ENCODE measurements at places on chromosomes 16 and 17.

- DNase-seq: no peak
These were observed 7.7 kb downstream of the ST6GALNAC1 start for GRCh38 chr17:76635659-76636360.

GRCh38 chr16:72442385-72443158, 270.6 kb upstream of the PMFBP1 start:
- DNase-seq: no peak

- DNase-seq: no peak
These were observed 43.2 kb downstream of the ABCC12 start for GRCh38 chr16:48112600-48112999.

DNA sequence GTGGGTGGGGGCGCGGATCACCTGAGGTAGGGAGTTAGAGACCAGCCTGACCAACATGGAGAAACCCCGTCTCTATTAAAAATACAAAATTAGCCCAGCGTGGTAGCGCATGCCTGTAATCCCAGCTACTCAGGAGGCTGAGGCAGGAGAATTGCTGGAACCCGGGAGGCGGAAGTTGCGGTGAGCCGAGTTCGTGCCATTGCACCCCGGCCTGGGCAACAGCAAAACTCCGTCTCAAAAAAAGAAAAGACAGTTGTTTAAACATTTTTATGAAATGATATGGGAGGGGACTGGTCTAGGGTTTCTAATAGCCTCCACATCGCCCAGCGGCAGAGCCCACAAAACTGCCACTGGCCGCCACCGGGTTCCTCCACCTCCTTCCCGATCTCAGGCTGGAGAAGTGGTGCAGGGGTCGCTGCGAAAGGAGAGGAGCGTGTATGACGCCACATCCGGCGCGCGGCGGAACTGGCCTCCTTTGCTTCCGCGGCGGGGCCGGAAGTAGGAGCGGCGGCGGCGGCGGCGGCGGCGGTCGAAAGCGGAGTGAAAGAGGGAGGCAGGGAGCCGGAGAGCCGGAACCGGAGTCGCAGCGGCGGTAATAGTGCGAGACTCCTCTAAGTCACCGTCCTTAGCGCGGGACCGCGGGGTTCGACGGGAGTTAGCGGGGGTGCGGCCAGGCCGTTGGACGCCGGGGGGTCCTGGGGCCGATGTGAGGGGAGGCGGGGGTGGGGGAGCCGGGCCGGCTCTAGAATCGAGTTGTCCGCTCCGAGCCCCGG, at the start of gene PPP4C:
Gene PPP4C, plus strand, starts transcription at position 492 of the 773 bp plus-strand sequence. CDS start 384 bp downstream, outside the sequence.
- peak; percentile 96 for DNase-seq

DNA sequence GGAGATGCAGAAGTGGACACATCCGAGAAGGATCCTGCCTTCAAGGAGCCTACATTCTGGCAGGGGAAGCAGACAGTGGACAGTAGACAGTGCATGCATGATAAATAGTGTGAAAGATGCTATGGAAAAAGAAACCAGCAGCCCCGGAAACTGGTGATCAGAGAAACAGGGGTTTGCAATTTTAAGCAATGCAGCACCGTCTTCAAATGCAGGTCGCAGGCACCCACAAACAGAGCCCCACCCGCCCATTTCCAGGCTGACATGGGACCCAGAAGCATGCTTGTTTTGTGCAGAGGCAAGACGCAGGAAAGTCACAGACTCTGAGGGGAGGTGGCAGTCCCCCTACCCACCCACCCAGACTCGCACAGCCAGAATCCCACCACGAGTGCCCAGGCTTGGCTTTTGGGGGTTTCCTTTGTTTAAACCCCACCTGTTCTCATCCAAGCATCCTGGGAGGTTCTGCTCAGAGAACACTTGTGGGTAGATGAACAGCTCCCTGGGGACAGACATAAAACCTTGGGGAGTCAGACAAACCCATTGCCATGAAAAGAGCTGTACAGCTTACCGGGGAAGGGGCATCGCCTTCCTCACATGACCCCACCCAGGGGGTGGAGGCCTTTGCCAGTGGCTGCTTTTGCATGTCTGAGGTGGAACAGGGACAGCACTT, 114.3 kb downstream of the MGAT5B start:
- DNase-seq: no peak

GRCh38 chr17:68184816-68185436, 62.9 kb upstream of the AMZ2 start:
- DNase-seq: peak; percentile 75

DNA sequence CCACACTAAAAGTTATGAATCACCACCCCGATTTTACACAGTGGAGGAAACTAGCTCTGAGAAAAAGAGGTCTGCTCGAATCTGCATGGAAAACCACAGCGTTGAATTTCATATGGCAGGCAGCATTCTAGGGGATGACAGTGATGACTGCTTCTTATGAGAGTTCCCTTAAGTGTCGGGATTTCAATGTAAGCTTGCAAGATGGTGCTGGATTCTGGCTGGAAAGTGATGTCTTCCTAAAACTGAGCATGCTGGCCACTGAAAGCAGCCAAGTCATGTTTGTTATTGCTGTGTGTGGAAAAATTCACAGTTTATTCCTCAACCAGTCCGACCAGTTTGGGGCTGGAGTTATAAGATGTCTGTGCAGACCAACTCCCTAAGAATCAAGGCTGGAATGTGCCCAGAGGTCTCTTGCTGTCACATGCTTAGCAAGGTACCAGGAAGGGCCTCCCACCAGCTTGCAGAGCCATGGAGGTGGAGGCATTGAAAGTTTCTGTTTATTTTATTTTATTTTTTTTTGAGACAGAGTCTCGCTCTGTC, 37.2 kb upstream of the GAN start:
- no peak for DNase-seq

DNA sequence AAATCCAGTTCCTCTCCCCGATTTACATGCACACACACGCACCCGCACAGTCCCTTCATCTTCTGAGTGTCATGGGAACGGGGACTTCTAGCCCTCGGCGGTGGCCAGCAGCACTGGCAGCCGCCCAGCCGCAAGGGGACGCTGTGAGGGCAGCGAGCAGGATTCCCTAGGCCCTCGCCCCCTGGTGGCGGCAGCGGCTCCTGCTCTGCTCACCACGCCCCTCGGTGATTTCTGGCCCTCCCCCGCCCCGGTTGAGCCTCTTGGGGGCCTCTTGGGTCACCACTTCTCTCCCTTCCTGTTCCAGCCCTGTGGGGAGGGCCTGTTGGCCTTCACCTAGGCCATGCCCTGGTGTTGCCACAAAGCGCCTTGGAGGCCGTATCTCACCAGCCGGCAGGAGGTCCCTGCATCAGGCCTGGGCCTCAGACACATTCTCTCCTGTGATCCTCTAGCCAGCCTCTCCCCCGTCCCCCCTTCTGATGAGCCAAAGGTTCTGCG, 75.2 kb upstream of the KSR1 start:
- DNase-seq: peak; percentile 81

DNA sequence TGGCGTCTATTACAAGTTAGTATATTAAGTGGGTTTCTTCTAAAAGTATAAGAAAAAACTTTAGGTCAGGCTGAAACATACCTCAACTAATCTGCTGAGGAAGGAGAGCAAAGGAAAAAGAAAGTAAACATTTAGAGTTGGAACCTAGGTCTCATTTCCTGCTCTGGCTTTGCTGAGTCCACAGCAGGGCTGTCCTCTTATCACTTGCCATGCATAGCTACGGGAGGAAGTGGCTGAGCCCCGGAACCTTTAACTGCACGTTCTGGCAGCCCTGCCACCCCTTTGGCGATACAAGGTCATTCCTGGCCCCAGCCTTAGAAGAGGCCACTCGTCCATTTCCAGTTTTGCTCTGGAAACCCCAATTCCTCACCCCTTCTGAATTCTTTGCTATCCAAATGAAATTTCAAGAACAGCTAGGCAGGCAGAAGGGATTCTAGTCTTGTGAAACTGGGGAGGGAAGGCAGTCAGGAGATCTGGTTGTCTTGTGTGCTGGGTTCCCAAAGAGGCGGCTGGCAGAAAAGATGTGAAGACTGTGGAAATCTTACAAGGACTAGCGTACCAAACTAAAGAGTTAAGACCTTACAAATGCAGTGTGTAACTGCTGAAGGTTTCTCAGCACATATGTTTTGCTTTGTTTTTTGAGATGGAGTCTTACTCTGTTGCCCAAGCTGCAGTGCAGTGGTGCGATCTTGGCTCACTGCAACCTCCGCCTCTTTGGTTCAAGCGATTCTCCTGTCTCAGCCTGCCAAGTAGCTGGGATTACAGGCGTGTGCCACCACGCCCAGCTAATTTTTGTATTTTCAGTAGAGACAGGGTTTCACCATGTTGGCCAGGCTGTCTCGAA, 19.1 kb downstream of the WIPI1 start:
- peak; percentile 43 for DNase-seq

GRCh38 chr17:2862197-2862596, 66.0 kb downstream of the RAP1GAP2 start:
- no peak for DNase-seq

- DNase-seq: no peak
These were observed 628.2 kb upstream of the RBFOX1 start for GRCh38 chr16:6704306-6704930.

DNA sequence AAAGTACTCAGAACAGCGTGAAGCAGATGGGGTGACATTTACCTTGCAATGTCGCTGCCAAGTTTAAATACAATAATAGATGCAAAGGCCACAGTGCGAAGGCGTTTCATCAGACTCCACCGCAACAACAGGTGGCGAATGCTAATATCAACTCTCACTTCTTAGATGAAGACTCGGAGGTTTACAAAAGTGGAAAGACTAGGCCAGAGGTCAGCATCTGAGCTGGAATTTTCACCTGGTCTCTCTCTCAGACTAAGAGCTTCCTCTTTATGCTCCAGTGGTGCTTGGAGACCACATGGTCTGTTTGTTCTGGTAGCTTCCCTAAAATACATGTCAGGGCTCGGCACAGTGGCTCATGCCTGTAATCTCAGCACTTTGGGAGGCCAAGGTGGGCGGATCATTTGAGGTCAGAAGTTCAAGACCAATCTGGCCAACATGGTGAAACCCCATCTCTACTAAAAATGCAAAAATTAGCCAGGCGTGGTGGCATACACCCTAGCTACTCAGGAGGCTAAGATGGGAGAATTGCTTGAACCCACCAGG, 169.1 kb downstream of the XYLT1 start:
- DNase-seq: peak; percentile 76

DNA sequence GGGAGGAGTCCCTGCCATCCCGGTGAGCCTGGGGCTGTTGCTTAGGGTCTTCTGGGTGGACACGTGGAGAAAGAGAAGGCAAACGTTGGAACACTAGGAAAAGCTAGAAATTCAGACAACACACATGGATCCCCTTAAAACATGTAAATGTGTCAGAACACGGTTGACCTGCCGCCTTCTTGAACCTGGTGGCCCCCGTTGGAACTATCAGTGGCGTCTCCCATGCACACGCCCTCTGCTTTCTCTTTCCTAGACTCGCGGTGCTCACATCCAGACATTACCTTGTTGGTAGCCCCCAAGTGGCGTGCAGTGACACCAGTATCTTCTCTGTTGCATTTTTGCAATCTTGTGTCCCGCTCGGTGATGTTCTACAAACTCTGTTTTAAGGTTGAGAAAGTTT, 18.6 kb downstream of the CIBAR2 start:
- DNase-seq: no peak

GRCh38 chr17:48610282-48611211, at the start of gene HOXB7:
HOXB7 (minus strand) TSS chr17:48611017; CDS start chr17:48610918, 99 bp downstream.
- DNase-seq: peak; percentile 89

DNA sequence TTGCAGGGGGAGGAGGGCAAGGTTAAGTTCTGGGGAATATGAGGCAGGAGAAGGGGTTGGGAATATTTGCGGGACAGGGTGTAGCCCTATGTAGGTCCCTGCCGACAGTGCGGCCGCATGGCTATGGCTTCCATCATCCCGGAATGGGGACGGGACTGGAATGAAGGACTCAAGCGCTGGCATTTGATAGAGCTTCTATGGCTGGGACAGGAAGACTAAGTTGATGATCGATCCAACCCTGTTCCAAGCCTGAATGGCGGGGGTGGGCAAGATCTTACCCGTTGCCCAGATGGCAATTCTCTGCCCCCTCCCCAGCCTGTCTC, 47.1 kb downstream of the SRCIN1 start:
- no peak for DNase-seq

- DNase-seq: no peak
These were observed 65.2 kb downstream of the TNFRSF13B start for GRCh38 chr17:16906680-16907079.

DNA sequence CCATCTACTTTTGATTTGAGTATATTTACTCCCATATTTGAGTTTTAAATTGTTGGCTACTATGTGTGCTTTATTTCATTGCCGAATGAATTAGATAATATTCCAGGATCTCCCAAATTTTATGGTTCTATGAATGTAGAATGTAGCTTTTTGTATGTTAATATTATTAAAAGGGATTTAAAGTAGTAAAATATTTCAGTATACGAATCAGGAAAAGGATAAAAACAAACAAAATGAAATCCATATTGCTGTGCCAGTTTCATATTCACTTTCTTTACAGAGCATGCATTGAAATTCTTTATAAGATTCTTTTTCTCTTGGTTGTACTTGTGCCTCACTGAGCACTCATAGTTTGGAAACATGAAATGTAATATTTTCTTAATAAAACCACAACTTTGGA, 155.1 kb downstream of the CHD9 start:
- DNase-seq: no peak

DNA sequence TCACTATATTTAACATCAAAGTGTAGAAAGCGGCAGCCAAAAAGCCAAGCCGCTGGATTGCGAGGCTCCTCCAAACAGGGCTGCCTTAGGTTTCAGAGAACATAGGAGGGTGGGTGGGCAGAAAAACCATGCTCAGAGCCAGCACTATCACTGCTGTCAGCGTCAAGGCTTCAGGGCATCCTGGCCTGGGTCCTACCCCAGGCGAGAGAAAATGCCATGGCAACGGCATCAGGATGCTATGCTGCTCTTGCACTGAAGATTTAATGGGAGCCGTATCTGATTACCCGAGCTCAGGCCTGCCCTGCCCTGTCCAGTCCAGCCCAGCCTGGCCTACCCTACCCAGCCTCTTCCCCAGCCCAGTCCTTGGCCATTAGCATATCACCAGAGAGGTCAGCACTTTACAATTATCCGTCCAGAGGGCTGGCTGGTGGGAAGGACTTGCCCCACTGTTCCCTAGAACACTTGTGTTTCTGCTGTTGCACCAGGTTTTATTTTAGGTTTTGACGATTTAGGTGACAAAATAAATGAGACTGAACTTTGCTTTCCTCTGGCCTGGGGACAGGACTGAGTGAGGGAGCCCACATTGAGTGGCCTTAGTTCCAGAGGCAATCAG, 61.1 kb downstream of the TOM1L2 start:
- peak; percentile 8 for DNase-seq

DNA sequence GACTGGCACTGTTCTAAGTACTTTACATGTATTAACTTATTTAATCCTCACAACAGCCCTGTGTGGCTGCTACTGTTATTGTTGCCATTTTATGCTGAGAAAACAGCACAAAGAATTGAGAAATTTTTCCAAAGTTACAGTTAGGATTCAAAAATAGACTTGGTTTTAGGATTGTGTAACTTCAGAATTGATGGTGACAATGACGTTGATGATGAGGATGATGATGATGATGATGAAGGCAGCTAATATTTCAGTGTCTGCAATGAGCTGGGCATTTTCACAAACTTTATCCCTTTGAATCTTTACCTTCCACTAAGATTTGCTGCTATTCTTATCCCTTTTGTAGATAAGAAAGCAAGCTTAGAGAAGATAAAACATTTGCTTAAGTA, 22.1 kb downstream of the PRKCB start:
- DNase-seq: no peak

GRCh38 chr17:43946781-43947180, 4.5 kb upstream of the PPY start:
- no peak for DNase-seq
